ENCODE measurements at places on chromosomes 16 and 17.

GRCh38 chr17:68710035-68710780, 109.0 kb upstream of the FAM20A start:
- no peak for DNase-seq

GRCh38 chr16:83717814-83718213, 90.0 kb upstream of the HSBP1 start:
- peak; percentile 77 for DNase-seq

DNA sequence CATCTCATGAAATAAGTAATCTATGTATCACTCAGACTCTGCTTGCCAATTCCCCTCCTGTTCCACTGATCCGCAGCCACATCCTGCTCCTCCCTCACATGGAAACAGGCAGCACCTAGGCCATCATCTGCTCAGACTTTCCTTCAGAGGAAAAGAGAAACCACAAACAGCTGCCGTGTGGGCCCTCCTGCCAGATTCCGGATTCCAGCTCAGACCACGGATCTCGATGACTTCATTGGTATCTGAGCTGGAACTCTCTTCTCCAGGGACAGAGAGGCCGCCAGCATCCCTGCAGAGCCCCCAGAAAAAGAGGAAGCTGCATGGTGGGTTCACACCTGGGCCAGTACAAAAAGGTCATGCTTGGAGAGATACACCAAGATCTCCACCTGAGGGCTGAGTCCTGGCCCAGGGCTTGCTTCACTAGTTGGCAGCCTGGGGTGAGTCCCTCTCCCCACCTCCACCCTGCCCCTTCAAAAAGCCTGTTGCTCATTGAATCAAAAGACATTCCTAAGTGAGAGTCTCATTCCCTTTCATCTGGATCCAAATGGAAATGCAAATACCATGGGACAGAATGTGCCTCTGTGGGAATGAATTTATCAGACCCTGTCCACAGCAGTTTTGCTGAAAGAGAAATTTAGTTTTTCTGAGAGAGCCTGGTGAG, 47.2 kb downstream of the HOXB1 start:
- peak; percentile 100 for DNase-seq

DNA sequence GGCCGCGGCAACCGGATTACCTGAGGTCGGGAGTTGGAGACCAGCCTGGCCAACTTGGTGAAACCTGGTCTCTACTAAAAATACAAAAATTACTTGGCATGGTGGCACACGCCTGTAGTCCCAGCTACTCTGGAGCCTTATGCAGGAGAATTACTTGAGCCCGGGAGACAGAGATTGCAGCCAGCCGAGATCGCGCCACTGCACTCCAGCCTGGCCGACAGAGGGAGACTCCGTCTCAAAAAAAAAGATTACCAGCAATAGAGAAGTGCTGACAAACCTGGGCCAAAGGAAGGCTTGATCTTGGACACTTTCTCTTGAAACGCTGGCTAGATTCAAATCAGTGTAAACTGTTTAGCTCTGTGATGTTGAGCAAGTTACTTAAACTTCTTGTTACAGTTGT, 4.3 kb downstream of the MT1H start:
- no peak for DNase-seq

GRCh38 chr16:87968541-87968940, 17.3 kb downstream of the BANP start:
- no peak for DNase-seq

GRCh38 chr16:66848172-66848571, 4.0 kb downstream of the CA7 start:
- no peak for DNase-seq

DNA sequence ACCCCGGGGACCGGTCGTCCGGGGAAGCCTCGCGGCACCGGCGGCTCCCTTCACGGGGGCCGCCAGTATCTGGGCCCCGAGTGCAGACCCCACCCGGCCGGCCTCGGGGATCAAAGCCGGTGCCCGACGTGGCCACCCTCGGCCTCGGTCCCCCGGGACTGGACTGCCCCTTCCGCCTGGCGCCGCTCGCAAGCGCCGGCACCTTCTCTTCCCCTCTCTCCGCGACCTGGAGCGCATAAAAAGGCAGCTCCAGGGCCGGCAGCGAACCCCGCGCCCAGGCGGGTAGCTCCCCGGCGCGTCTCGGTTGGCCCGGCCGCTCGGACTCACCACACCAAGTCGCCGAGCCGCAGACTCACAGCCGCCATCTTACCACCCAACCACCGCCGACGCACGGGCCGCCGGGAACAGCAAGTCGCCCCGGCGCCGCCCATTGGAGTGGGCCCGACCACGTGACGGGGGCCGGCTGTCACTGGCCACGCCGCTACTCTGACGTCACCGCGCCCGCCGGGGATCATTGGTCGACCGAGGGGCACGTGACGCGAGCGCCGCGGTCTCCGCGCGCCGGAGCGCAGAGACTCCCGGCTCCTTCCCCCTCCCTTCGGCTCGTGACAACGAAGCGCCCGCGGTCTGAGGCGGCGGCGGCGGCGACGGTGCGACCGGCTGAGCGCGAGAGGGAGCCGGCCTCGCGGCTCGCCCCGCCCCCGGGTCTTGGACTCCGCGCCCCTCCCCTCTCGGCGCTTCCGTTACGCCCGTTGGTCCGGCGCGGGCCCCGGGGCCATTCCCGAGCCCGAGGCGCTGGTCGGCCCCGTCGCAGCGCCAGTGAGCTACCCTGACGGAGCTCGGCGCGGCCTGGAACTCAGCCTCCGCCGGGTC, at the start of the genes GLYR1 and UBN1:
GLYR1 (minus strand) TSS at position 388 of the 873 bp plus-strand sequence; CDS start at position 365, 23 bp downstream.
UBN1 (plus strand) TSS at position 581 of the 873 bp plus-strand sequence. CDS start 5,437 bp downstream, outside the sequence.
- DNase-seq = peak; percentile 95

DNA sequence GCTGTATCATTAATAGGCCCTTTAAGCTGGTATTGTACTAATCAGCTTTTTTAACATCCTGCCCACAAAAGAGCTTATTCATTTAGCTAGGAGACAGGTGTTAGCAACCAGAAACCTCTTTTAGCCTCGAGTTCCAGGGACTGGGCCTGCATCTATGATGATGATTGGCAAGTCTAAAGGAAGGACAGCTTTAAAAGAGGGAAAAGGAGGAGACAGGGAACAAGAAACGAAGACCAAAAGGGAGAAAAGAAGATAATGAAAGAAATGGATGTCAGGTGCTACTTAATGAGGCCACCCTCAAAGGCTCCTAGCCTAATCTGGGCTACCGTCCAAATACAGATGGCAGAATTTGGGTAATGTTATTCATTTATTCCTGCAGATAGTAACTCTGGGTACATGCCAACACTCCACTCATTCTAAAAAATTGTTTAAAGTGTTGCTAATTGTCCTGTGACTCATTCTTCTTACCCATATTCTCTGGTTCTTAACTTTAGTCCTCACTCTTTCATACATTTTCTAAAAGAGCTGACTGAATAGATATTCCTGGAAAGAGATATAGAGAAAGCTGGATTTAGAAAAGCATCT, 18.7 kb upstream of the RFFL start:
- peak; percentile 86 for DNase-seq

- no peak for DNase-seq
Measured at GRCh38 chr17:44241106-44241624, 21.7 kb upstream of the UBTF start.
